BJ (cell line): ENCODE measurements at places on chromosomes 6 and 20. TPM values are rescaled to one million over a fixed set of nuclear protein-coding genes. Genes with fewer than 3 reads are reported as not detected.

The GPX5 gene
- polyA plus RNA-seq: not detected in 2 replicates

DNA sequence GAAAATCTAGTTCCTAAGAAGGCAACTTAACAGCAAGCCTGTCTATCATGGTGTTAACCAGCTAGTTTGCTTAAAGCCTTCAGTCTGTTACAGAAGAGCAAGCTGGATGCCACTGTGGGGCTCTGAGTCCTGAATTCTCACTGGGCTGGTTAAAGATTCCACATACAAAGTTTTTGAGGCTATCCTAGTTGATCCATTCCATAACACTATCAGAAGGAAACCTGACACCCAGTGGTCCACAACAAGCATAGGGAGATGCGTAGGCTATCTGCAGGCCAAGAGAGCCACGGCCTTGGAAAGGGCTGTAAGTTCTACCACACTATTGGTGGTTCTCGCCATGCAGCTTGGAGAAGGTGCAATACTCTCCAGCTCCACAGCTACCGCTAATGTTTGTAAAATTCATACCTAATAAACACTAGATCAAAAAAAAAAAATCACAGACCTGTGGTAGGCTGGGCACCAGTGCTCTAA lies 420 bp upstream of the MCCD1 start:
- DNase-seq: no peak

- DNase-seq: no peak
Observed at GRCh38 chr20:6636209-6637159, 131.0 kb upstream of the BMP2 start.

The TGM3 gene
- polyA plus RNA-seq: not detected in 2 replicates

The BMP7 gene
- not detected in 2 replicates for polyA plus RNA-seq
